NCI-H524 (cell line): ENCODE measurements at places on chromosomes 2 and 18.
A peak's percentile ranks its signal among the peaks of the same experiment; 100 is the strongest.

DNA sequence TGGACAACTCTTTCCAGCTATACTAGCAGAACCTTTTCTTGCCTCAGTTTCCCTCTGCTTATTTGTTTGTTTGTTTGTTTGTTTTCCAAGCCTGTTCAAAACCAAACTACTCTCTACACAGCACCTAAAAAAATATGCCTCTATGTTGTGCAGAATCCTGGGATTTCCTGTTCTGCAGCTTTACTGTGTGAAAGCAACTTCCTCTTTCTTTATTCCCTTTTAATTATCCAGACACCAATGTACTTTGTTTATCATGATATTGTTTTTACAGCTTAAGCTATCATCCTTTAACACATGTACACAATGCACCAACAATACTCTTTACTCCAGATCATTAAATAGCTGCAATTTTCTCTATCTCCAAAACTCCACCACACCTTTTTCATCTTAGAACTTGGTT lies 259.5 kb downstream of the EPHA4 start:
- no peak for DNase-seq

DNA sequence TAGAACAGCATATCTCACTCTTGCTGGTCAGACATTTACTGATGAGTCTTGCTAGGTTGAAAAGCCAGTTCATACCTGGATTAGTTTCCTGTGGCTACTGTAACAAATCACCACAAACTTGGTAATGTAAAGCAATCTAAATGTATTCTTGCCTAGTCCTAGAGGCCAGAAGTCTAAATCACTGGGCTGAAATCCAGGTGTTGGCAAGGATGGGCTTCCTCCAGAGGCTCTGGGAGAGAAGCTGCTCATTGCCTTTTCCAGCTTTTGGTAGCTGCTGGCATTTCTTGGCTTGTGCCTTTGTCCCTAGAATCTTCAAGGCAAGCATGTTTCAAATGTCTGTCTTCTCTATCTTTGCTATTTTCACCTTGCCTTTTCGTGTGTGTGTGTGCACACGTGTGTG lies 62.3 kb upstream of the MAP4K3 start:
- DNase-seq: no peak

GRCh38 chr2:186827862-186828492 lies 21.0 kb downstream of the ZSWIM2 start:
- no peak for DNase-seq

DNA sequence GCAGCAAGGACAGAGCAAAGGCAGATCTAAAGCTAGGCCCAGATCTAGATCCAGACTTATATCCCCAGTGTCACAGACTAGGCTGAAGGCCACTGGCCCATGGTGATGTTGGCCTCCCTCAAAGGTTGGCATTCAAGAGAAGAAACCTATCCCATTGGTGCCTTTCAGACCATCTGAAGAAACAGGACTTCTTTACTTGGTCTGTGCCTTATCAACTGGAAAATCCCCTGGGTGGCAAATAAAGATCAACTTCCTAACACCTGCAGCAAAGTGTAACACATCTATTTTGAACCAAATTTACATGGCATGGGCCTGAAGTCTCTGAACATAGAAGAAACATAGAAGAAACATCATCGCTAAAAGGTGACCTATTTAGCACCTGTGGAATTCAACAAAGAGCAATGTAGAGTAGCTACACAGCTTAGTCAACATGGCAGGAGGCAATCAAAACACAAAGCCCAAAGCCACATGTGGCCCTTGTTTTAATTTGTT lies 35.8 kb downstream of the METTL4 start:
- DNase-seq: no peak

GRCh38 chr2:158618891-158619490 lies 162.2 kb downstream of the PKP4 start:
- no peak for DNase-seq

DNA sequence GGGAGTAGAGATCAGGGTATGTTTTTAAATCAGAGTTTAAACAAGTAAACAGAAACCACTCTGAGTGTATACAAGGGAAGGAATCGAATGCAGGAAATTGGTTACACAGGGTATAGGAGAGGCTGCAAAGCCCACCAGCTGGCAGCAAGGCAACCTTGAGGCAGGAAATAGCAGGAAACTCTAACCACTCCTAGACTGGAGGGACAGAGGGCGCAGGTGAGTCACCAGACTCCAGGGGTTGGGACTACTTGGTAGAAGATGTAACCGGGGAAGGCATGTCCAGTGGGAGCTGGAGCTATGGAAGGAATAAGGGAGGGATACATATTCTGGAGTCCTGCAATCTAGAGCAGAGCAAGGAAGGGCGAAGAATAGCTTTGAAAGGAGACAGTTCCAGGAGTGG lies 152.3 kb downstream of the MEIS1 start:
- peak; percentile 67 for DNase-seq

- DNase-seq: no peak
These were observed 179.2 kb downstream of the SETBP1 start for GRCh38 chr18:44859751-44860439.
